Thoracic aorta (tissue), 2 donors: ENCODE measurements at places on chromosomes 4 and X. TPM values are rescaled to one million over a fixed set of nuclear protein-coding genes. Genes with fewer than 3 reads are reported as not detected.

Gene HTN3
- not detected for total RNA-seq

Gene TMEM154
- total RNA-seq = 1.6 TPM

Gene SATL1
- total RNA-seq = not detected

Gene APELA
- not detected for total RNA-seq

Gene EDA2R
- total RNA-seq = 7.0 TPM

Gene CFAP47
- not detected for total RNA-seq

Gene SOD3
- total RNA-seq = 549 TPM
